Large intestine (tissue), 12 donors: ENCODE measurements at places on chromosomes 13 and 19.

GRCh38 chr19:1081301-1082164 lies 13.6 kb downstream of the POLR2E start:
- peak overlapping the region; percentile 32 for H3K4me3 ChIP-seq
- no peak overlapping the region for H3K27ac ChIP-seq
- no peak for DNase-seq
- peaks cover 21% of the 10 kb centered on the region for H3K4me1 ChIP-seq

GRCh38 chr13:44399074-44399473 lies 25.4 kb downstream of the SERP2 start:
- no peaks in the 10 kb centered on the region for H3K27me3 ChIP-seq
- H3K36me3 ChIP-seq: no peaks in the 10 kb centered on the region
- H3K4me3 ChIP-seq: no peak overlapping the region
- no peak overlapping the region for H3K27ac ChIP-seq

DNA sequence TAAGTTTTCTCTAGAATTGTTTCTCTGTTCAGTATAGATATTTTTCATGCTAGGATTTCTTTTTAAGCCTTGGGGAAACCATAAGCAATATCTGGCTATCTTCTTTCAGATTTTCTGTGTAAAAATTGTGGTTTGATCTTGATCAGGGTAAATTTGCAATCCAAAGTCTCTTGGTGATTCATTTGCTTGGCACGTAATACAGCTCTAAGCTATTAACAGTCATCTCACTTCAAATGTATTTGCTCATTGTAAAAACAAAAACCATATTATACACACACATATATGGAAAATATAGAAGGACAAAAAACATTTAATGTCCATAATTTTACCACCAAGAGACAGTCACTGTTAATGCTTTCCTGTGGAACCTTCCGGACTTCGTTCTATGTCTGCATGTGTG lies 191.0 kb downstream of the SHISA2 start:
- no peaks in the 10 kb centered on the region for H3K36me3 ChIP-seq
- no peak overlapping the region for H3K4me3 ChIP-seq
- H3K27me3 ChIP-seq: no peaks in the 10 kb centered on the region
- H3K27ac ChIP-seq: no peak overlapping the region

DNA sequence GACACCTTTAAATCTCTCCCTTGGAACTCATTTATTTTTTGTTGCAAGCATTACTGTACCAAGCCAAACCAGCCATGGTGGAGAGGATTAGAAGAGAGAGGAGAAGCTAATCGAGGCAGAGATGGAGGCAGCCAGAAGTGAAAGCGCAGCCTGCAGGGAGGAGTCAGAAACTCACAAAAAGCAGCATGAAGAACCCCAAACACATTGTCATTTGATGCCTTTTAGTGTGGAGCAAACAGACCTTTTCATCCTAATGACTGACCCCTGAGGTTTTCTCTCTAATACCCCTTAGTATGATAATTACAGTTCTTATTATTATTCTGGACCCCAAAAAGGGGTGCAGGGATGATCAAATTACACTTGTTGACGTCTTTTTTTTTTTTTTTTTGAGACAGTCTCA lies 62.5 kb downstream of the TNFRSF19 start:
- H3K4me3 ChIP-seq: no peak overlapping the region
- no peak for DNase-seq
- H3K36me3 ChIP-seq: no peaks in the 10 kb centered on the region
- H3K27me3 ChIP-seq: no peaks in the 10 kb centered on the region

DNA sequence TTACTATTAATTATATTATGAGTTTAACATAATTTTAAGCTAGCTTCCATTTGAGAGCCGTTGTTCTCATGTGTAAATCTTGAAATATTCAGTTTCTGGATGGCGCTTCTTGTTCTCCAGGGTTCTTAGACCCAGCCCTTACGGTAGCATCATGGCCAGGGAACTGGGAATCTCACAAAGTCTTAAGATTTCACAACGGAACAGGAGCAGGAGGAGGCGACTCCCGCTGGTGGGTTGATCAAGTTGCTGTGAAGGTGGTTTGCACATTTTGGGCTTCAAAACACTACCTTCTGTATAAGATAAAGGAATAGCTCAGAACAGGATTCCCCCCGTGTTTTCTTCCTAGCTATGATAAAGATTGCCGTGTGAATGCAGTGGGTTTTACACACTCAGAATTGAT lies 2.8 kb downstream of the NAXD start:
- no peak overlapping the region for H3K4me3 ChIP-seq
- peaks cover 11% of the 10 kb centered on the region for H3K4me1 ChIP-seq
- H3K27me3 ChIP-seq: no peaks in the 10 kb centered on the region
- no peak overlapping the region for H3K27ac ChIP-seq
- H3K36me3 ChIP-seq: peaks cover 9% of the 10 kb centered on the region

DNA sequence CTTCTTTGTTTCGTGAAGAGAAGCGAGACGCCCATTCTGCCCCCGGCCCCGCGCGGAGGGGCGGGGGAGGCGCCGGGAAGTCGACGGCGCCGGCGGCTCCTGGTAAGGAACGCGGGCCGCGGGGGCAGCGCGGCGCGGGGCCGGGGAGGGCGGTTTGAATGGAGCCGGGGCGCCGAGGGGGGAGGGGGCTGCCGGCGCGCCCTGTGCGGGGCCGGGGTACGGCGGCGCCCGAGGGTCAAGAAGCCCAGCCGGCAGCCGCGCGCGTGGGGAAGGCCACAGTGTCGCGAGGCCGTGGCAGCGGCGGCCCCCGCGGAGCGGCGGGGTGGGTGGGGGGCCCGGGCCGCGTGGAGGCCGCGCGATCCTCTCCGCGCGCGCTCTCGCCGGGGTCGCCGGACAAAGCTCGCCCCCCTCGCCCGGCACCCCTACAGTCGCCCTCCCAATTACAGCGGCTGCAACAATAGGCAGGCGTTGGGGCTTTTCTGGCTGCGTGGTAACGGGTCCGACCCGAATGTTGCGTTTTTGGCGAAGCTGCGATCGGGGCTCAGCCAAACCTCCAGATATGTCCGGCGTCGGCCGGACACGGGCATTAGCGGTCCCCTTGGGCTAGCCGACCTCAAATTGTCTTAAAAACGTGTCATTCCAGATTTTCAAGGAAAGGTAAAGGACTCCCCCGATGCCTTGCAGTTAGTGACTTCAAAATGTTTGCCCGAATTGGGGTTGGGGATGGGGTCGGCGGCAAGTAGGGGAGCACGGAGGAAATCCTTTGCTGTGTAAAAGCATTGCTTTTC lies 437 bp downstream of the SMARCA4 start:
- H3K27ac ChIP-seq: peak overlapping the region; percentile 58
- peak overlapping the region; percentile 91 for H3K4me3 ChIP-seq

DNA sequence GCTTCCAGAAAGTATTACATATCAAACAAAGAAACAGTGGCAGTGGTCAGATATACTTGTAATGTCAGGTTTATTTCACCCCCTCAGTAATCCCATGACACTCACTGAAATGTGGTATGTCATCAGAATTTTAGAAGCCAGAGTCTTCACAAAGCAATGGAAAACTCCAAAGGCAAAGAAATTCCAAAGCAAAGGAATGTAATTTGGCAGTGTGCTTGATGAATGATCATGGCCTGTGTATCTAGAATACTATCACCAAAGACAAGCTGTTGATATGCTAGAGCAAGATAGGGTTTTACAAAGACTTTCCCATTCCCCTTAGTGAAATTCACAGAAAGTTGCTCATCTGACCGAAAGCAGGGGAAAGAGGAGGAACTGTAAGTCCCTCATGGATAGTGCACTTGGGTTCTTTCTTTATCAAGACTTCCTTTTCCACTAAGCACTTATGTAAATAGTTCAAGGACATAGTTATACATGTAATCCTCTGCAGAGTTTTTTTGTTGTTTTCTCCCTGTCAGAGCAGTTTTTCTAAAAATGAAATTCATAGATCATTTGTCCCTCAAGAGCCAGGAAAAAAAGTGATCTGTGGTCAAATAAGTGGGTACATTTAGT lies 243.4 kb downstream of the NHLRC3 start:
- H3K27me3 ChIP-seq: no peaks in the 10 kb centered on the region
- H3K4me1 ChIP-seq: no peaks in the 10 kb centered on the region
- H3K36me3 ChIP-seq: no peaks in the 10 kb centered on the region

GRCh38 chr13:69373747-69374425 lies 733.7 kb upstream of the ATXN8OS start:
- H3K36me3 ChIP-seq: no peaks in the 10 kb centered on the region
- H3K4me3 ChIP-seq: no peak overlapping the region
- no peak overlapping the region for H3K27ac ChIP-seq
- no peak for DNase-seq

DNA sequence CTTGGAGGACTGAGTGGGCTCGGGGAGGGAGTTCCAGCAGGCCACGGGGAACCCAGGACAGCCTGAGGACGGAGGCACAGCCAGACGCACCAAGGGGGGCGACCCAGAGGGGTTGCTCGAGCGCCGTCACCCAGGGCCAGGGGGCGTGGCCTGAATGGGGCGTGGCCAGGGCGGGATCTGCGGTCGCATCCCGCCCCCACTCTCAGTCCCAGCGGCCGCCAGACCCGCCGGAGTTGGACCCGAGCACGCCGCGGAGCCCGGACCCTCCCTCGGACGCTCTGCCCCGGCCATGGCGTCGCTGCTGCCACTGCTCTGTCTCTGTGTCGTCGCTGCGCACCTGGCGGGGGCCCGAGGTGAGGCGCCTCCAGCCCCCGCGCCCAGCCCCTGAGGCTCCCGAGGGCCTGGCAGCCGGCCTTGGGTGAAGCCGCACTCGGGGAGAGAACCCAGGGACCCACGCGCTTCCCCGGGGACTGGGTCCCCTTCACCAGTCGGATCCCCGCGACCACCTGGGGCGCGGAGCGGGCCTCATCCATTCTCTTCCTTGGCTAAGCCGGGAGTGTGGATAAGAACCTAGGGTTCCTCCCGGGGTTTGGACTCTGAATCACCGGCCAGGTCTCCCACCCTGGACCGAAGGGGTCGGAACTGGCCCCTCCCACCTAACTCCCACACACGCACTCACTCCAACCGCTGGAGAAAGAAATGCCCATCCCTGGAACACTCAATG lies at the start of gene CILP2:
Gene CILP2, plus strand, starts transcription at position 205 of the 724 bp plus-strand sequence. Its CDS starts 85 bp downstream, at position 290.
- no peak within 1 kb of the TSS for H3K27ac ChIP-seq
- no peaks in the 10 kb centered on the region for H3K36me3 ChIP-seq
- peaks cover 13% of the 10 kb centered on the region for H3K4me1 ChIP-seq
- DNase-seq: no peak

DNA sequence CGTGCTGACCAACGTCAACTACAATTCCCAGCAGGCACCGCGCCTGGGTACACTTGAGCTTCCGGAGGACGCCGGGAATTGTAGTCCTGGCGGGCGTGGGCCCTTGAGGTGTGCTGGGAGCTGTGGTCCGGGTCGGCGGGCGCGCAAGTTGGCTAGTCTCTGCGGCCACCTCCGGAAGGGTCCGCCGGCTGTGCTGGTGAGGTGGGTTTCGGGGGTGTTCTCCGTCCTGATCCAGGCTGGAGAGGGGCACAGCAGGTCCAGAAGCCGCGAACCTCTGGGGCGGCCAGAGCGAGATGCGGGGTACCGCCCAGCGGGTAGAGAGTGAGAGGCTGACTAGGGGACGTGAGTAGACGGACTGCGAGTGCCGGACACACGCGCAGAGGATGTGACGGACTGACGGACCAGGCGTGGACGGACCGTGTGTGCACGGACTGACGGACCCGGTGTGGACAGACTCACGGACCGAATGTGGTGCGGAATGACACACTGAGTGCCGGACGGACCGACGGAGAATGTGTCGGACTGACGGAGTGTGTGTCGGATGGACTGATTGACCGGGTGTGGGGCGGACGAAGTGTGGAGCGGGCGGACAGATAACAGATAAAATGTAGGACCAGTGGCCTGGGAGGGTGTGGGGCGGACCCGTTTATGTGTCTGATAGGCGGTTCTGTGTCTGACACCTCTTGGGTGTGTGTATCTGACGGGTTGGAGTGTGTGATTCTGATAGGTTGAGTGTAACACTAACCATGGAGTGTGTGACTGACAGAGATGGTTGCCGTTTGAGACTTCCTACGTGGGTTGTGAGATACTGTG lies at the start of gene ZSCAN22:
Gene ZSCAN22, plus strand, starts transcription at position 81 of the 813 bp plus-strand sequence. CDS start 7,809 bp downstream, outside the sequence.
- no peaks in the 10 kb centered on the region for H3K27me3 ChIP-seq
- peak within 1 kb of the TSS; percentile 86 for H3K27ac ChIP-seq
- H3K36me3 ChIP-seq: no peaks in the 10 kb centered on the region
- H3K4me3 ChIP-seq: peak within 1 kb of the TSS; percentile 84
- DNase-seq: peak; percentile 97

DNA sequence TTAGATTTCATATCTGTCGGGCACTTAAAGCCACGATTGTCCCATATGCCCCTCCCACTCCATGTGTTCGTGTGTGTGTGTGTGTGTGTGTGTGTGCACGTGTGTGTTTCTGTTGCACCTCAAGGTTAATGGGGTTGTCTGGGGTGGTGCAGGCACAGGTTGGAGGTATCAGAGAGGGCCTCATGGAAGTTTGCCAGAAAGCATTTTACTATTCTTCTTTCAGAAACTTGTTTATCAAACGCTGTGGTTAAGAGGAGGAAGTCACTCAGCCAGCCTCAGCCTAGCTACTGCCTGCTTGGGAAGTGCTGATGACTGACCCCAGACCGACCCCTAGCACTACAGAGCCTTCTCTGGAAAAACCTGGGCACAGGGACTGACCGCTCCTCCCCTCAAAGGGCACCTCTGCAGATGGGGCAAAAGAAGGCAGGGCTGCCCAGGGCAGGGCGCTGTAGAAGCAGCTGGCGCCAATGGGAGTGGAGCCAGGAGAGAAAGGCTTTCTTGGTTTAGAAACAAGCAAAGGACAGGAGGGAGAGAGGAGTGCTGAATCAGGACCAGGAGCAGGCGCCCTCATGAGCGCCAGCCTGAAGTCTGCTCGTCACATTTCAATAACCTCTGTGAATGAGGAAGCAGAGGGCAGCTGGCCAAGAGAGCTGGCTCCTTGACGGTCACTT lies 3.9 kb downstream of the SIAH3 start:
- no peak for DNase-seq
- peaks cover 53% of the 10 kb centered on the region for H3K27me3 ChIP-seq
- peaks cover 5% of the 10 kb centered on the region for H3K4me1 ChIP-seq
- H3K27ac ChIP-seq: no peak overlapping the region

DNA sequence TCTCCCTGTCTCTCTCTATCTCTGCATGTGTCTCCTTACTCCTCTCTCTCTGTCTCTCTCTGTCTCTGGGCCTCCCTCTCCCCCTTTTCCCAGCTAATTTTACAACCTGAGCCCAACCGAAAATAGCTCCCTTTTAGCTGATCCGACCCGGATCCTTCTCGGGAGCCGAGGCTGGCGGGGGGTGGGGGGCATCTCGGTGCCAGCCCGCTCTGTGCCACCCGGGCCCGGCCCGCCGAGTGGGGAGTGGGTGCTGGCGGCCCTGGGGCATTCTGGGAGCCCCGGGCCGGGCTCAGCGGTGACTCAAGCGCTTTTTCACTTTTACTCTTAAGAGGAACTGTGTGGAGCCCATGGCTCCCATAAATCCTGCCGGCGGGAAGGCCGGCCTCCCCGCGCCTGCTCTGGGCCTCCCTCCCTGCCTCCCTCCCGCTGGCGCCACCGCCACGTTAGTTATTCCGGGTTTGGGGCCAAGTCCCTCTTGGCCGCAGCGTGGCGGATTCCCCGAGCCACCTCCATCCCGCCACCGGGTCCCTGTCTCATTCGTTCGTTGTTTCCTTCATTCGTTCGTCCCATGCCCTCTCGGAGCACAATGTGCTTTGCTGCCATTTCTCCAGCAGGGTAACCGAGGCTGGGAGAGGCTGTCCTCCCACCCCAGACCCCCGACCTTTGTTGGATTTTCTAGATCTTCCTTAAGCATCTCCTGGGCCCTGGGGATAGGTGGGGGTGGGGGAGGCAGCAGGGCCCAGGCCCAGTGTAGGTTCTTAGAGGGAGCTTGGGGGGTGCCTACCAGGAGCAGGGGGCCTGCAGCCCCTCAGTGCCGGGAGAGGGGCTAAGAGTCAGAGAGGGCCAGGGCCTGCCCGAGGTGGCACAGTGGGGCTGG lies 3.2 kb downstream of the NFIC start:
- no peak for DNase-seq
- H3K27me3 ChIP-seq: peaks cover 71% of the 10 kb centered on the region
- H3K4me3 ChIP-seq: peak overlapping the region; percentile 19

- peaks cover 19% of the 10 kb centered on the region for H3K4me1 ChIP-seq
- DNase-seq: no peak
- H3K27me3 ChIP-seq: no peaks in the 10 kb centered on the region
- H3K36me3 ChIP-seq: peaks cover 3% of the 10 kb centered on the region
- no peak overlapping the region for H3K27ac ChIP-seq
- H3K4me3 ChIP-seq: no peak overlapping the region
Observed at GRCh38 chr13:45257638-45258333, 56.9 kb upstream of the KCTD4 start.
